ENCODE measurements at places on chromosomes 16 and 17.
A peak's percentile ranks its signal among the peaks of the same experiment; 100 is the strongest.

DNA sequence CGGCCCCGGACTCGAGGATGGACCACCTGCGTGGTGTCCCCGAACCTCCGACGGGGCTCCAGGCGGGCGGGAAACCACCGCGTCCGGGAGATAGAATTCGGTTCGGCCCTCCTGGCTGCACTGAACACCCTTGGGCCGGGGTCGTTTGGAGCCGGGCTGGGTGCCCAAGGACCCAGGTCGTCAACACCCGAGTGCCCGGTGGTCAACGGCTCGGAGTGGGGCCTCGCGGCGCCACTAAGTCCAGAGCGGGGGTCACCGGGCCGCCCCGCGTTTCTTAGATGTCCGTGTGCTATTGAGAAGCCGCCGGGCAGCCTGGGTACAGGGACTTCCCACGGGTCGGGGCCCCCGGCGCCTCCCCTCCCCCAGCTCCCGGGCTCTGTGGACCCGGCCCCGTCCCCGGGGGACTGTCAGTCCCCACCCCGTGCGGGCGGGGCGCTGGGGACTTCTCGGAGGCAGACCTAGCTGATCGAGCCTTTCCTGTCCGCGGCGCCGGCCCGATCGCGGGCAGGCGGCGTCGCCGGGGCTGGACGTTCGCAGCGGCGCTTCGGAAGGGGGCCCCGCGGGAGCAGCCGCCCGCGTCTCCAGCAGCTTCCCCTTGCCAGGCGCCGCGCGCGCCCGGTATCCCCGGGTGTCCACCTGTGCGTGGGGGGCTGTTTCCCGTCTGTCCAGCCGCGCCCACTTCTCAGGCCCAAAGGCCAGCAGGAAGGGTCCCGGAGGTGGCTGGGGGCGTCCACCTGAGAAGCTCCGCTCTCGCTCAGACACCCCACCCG is 655 bp upstream of the NPTX1 start:
- DNase-seq = no peak

GRCh38 chr16:85514598-85515318 is 98.4 kb upstream of the GSE1 start:
- DNase-seq = no peak

GRCh38 chr16:48629531-48629930 is 19.6 kb upstream of the N4BP1 start:
- no peak for DNase-seq

- DNase-seq = no peak
Measured at GRCh38 chr16:57534881-57535658, 1.3 kb downstream of the CCDC102A start.

- DNase-seq = peak; percentile 40
Measured at GRCh38 chr17:8806926-8807550, 7.9 kb upstream of the MFSD6L start.

DNA sequence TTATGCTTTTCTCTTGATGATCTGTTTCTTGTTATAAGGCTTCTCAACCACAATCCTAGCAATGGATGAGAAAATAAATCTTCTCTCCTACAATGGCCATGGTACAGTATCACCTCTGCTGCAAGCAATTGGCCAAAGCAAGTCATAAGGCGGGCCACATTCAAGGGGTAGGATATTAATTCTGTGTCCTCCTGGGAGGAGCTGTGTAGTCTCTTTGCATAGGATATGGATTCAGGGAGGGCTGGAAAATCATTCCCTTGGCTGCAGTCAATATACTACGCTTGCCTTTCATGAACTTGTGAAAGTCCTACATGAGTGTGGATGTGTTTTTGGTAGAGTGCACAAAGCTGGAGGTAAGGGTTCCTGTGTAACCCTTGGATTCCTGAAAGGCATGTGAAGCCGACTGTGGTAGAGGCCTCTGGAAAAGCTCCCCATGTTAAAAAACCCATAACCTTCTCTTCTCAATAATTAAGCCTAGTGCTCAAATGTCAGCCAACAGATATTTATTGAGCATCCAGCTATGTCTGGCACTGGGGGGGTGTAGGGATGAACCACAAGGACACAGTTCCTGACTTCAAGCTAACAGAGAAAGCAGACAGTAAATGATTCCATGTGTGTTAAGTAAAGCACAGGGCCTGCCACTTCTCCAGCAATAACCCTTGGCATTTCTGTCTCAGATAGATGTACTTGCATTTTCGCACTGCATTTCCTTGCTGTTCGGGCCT is 147.6 kb upstream of the HS3ST3A1 start:
- no peak for DNase-seq

GRCh38 chr16:11621539-11621919 is 34.8 kb upstream of the LITAF start:
- DNase-seq = peak; percentile 52

GRCh38 chr16:52068447-52069074 is 478.4 kb downstream of the TOX3 start:
- DNase-seq = no peak

DNA sequence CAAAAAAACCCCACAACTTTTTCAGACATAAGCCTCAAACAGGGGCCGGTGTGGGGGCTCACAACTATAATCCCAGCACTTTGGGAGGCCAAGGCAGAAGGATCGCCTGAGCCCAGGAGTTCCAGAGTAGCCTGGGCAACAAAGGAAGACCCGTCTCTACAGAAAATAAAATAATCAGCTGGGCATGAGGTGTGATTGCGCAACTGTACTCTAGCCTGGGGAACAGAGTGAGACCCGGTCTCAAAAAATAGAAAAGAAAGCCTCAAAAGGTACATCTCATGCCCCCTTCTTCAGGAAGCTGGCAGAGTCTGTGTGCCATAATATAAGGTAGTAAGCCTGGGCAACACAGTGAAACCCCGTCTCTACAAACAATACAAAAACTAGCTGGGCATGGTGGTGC is 3.2 kb downstream of the ZSWIM7 start:
- DNase-seq = no peak

DNA sequence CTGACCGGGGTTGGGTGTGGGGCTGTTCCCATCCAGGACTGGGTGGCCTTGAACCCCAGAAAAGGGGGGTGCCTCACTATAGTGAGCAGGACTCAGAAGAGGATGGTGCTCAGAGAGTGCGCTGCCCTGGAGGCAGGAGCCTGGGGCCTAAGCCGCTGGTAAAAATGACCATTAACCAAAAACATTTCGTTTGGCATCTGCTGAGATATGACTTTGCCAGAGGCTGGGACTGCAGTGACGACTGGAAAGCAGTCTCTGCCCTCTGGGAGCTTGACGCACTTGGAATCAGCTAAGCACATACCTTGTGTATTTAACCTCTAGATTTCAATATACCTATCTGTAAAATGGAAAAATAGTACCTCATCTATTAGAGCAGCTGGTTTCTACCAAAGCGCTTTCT is 7.2 kb upstream of the CRHR1 start:
- DNase-seq = no peak

DNA sequence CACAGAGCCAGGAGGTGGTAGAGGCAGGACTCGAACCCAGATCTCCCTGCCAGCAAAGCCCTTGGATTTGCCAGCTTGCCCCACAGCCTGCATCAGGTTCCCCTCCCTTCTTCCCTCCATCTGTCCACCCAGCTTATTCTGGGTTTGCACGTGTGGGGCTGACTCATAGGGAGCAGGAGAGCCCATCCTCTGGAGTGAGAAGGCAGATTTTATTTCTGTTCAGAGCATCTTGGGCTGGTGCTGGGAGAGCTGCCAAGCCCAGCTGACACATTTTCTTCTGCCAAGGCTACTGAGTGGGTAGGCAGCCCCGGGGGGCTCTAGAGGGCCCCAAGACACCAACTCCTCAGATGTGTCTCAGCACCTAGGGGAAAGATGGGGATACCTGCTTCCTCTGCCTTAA is 106.3 kb upstream of the CRHR1 start:
- DNase-seq = no peak

DNA sequence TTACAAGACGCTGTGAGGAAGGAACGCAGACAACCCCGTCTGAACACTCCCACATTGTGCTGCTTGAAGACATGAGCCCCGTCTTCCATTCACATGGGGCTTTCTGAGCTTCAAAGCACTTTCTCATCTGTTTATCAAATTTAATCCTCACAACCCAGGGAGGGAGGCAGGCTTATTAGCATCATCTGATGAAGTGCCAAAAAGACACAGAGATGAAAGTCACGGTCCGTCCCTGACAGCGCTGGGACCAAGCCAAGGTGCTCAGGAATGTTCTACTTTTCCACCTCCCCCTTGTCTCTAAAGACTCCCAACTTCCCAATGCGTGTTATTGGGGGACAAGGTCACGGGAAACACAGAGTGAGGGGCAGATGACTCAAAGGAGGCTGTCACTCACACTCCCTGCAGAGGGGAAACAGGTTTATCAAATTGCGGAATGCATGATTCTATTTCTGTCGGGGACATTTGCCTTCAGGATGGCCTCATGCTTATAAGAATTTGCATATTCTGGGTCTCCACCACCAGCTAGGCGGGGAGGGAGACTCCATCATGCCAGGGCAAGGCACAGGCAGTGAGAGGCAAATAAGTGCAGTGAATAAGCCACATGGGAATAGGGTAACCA is 10.7 kb downstream of the XYLT1 start:
- no peak for DNase-seq

DNA sequence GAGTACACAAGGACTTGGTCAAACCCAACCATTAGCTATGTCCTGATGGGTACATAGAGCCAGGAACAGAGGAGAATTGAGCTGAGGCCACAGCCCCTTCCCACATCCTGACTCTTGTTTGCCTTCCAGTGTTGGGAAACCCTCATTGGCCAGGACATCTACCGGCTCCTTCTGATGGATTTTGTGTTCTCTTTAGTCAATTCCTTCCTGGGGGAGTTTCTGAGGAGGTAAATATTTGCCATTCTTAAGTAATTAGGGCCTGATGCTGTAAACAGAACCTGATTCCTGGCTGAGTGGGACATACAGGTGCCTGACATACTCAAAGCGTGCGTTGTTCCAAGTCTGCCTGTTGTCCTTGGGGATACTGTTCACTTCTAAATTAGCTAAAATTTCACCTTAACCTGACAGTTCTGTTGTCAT is 42.6 kb downstream of the GDE1 start:
- no peak for DNase-seq

- DNase-seq = no peak
Measured at GRCh38 chr16:2237102-2237482, 848 bp downstream of the DNASE1L2 start.

GRCh38 chr17:33292201-33292980 is 704 bp downstream of the ASIC2 start:
- DNase-seq = no peak

- DNase-seq = no peak
Measured at GRCh38 chr16:81715358-81716196, 63.5 kb upstream of the PLCG2 start.

- DNase-seq = no peak
Measured at GRCh38 chr16:77596261-77596660, 126.1 kb upstream of the NUDT7 start.

- no peak for DNase-seq
Measured at GRCh38 chr17:55661963-55662834, 60.5 kb downstream of the TMEM100 start.

GRCh38 chr16:87541147-87541871 is 48.5 kb upstream of the ZCCHC14 start:
- DNase-seq = no peak

- DNase-seq = no peak
Measured at GRCh38 chr16:88610909-88611812, 27.2 kb upstream of the IL17C start.

- DNase-seq = no peak
Measured at GRCh38 chr17:57260325-57261083, 4.2 kb downstream of the MSI2 start.

DNA sequence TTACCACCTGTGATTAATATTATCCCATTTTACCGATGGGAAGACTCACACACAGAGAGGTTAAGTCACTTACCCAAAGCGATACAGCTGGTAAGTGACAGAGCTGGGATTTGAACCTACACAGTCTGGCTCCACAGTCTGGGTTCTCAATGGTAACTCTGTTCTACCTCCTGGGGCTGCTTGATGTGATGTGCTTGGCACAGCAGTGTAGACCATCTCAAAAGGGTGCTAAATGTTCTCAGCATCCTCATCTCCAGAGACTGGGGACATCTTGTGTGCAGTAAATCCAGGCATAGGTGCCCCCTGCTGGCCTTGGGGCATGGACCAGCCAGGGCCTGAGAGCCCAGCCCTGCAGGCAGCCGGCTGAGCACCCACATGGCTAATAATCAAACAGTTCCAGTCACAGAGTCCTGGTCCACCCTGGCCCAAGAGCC is 15.4 kb upstream of the KATNB1 start:
- peak; percentile 36 for DNase-seq

DNA sequence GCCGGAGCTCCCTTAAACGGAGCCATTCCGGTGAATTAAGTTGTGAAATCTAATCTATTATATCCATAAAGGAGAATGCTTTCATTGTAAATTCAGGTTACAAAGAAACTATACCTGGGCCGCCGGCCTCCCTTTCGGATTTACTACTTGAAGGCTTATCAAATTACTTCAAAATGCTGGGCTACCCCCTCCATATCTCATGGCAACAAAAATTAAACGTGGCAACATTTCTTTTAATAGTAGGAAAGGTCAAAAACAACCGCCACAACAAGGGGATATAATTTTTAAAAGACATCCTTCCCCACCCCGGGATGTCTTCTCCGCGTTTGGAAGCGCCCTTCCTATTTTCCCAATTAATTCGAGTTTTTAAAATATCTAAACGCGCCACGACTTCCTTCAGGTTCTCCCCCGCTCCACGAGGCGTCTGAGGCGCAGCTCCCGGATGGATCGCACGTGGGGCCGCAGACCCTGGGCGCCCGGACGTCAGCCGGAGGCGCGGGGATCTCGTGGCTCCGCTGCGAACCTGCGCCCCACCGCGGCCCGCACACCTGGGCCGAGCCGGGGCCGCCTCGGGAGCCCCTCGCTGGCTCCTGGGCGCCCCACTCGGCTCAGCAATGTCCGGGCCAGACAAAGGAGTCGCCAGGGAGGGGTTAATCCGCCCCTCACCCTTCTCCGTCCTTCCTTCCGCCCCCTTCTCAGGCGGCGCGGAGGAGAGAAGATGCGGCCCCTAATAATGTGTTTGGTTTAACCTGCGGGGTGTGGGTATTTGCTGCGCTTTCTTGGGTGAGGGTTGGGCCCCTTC is 47.4 kb upstream of the SLC38A10 start:
- DNase-seq = no peak

DNA sequence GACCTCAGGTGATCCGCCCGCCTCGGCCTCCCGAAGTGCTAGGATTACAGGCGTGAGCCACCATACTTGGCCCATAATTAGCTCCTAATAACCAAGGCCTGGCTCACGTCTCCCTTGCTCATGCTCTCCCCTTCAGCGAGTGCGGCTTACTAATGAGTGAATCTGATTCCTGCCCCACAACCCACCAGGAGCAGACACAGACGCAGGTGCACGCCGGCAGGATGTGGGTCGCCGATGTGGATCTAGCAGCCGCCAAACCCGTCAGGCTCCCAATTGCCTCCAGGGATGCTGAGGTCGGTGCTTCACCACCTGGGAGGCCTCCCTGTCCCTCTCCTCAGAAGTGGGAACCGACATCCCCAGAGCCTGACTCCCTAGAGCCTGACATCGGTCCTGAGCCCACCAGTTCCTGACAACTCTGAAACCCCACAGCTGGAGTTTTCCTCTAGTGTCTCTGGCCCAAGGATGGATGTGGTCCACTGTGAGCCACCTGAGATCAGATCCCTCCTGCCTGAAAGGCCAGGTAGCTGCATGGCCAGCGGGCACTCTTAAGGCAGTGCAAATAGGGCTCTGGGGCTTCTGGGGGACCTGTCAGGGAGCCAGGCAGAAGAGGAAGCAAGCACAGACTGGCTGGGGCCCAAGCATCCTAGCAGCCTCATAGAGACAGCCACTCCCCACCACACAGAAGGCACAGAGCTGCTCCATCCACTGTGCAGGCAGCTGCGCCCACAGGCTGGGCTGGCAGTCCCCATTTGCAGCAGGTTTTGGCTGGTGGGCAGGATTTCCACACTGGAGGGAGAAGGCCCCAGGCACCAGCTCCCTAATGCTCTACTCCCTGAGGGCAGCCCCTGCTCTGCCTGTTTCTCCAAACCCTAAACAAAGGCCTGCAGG is 10.8 kb downstream of the EXOC7 start:
- DNase-seq = no peak
